Activated CD4-positive, alpha-beta T cell treated with anti-CD3 and anti-CD28 coated beads for 4 hours (primary cell): ENCODE measurements at places on chromosomes 5 and 9.

GRCh38 chr5:140677947-140678346 lies 4.6 kb upstream of the DND1 start:
- no peak for DNase-seq

DNA sequence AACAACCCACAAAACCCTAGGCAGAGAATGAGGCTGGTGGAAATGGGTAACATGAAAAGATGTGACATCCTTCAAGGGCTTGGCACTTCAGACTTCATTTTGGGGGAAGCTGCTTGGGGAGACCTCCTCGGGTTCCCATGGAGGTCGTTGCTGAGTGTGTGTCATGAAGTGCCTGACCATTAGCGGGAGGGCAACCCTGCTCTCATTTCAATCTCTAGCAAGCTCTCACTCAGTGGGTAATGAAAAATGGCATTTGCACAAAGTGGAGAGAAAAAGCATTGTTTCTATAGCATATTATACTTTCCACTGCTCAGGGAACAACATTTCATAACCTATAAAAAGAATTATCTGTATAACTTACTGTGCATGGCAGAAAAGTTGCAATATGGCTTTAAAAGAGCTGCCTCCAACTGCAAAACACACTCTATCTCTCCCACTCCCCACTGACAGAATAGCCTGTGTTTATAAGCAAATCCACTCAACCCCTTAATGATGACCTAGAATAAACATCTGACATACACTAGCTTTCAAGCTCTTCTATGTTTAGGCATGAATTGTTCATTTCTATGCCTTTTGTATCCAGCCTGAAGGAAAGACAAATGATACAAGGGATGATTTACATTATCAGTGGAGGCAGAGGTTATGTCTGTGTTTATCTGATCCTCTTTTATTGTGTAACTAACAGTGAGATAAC lies 357.2 kb downstream of the ZSWIM6 start:
- no peak for DNase-seq

DNA sequence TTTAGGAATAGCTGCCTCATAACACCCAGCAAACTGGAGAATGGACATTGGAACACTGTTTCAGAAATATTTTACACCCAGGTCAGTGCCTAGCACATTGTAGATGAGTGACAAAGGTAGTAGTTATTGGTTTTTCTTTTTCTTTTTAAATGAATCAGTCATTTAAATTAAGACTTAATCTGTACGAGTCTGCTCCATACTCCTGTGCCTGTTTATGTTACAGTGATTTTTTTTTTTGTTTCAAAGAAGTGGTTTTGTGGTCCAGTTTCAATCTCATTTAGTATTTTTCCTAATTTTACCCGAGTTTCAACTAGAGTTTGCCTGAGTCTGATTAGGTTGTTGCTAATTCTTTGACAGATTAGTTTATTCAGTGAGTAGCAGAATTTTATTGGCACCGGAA lies 16.2 kb downstream of the LMNB1 start:
- DNase-seq: no peak

DNA sequence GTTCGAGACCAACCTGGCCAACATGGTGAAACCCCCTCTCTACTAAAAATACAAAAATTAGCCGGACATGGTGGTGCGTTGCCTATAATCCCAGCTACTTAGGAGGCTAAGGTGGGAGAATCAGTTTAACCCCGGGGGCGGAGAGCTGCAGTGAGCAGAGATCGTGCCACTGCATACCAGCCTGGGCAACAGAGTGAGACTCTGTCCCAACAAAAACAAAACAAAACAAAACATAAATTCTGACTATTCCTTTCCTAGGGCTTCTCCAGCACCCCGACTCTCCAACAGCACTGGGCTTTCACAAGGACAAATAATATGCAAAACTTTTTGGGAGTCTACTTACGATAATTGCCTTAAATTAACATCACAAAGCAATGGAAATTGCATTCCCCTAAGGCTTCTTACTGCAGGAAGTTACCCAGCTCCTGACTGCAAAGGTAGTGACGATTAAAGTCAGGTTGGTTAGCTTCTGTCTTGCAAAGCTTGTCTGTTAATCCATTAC lies 15.9 kb upstream of the CDKN2AIPNL start:
- no peak for DNase-seq

DNA sequence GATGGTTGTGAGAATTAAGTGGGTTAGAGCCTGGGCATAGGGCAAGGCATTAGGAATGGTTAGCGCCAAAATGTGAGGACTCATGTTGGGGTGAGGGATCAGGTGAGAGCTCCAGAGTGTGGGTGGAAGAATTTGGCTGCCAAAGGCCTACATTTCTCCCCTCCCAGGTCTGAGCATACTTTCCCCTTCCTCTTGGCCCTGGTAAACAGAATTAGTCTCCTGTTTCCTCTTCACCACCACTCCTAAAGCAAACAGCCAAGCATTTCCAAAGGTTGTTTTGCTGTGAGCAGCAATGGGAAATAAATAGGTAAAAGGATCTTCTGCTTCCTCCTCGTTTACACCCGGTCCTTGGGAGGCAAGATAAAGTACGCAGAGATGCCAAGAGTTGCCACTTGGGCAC lies 132.5 kb downstream of the ZSWIM6 start:
- DNase-seq: no peak

DNA sequence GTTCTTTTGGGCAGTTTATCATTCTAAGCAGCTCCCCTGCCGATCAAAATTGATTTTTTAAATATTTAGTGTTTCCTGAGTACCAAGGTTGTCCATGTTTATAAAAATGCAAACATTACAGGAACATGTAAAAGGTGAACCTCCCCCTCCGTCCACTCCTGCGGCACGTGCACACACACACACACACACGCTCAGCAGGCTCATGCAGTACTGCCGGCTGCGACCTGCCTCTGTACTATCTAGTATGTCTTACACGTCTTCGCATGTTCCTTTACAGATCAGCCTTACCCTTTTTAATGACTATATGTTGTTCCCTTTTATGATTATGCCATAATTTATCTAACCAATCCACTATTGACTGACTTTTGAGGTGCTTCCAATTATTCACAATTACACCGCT lies 121.8 kb upstream of the LMX1B start:
- no peak for DNase-seq

DNA sequence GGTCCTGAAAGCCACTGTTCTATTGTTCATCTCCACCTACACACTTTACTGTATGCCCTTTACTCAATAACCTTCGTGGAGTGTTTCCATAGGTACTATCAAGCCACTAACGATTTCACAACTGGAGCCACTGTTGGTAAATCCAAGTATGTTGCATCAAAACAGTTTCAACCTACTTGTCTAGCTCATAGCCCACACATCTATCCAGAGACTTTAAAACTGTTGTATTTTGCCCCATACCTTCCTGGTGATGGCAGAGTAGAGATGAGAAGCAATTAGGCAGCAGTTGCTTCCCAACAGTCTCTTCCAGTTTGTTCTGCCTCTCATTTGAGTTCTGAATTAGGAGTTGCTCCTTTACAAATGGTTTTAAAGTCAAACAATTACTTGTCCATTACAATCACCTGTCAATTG lies 607 bp downstream of the FAXDC2 start:
- no peak for DNase-seq

DNA sequence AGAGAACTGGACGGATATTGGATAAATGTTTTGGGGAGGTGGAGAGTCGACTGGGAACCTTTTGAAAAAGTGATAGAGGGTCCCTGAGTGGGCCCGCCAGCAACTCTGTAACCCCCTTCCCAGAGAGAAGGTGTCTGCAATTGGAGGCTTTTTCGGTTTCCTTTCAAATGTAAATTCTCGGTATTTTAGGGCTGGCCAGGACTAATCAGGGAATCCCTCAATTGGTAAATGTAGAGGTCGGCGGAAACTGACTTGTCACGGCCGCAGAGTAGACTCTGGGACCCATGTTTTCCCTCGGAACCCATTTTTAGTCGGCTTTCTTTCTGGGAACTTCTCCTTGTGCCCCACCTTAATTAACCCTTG lies 524 bp downstream of the CCNB1 start:
- DNase-seq: no peak

DNA sequence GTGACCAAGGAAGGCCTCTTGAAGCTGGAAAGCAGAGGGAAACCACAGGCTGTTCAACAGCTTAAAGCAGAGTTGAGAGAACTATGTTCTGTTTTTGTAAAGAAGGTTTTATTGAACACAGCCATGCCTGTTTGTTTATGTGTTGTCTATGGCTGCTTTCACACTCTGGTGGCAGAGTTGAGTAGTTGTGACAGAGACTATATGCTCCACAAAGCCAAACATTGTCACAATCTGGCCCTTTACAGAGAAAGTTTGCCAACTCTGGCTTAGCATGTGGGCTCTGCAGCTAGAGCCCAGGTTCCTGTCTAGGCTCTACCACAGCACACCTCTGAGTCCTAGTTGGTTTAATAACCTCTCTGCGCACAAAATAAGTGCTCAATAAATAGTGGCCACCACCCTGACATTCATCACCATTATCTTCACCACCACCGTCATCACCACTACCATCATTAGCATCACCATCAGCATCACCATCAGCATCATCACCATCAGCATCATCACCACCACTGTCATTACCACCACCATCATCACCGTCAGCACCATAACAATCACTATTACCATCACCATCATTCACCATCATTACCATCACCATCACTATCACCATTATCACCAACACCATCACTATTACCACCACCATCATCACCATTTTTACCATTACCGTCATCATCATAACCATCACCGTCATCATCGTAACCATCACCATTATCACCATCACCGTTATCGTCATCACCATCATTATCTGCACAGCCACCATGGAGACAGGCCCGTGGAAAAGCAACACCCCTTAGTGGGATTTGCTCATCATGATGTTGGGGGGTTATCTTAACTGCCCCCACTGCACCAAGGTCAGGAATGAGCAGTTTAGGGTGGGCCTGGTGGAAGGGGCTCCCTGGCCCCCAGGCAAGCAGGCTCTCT lies 18.3 kb downstream of the AKNA start:
- DNase-seq: no peak

DNA sequence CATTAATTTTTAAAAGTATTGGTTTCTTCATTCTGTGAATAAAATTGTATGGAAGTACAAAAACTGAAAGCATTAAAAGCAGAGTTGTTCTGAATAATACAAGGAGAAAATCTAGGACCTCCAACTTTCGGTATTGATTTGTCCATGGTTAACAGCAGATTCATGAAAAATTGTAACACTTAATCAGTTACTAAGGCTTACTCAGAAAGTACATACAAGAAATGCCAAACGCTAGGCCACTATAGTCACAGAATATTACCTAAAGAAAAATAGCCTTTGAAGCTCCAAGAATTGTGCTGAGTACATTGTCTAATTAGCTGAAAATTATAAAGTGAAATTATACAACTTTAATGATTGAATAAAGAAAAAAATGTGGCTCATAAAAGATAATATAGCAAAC lies 271.7 kb downstream of the PTPRD start:
- DNase-seq: no peak

DNA sequence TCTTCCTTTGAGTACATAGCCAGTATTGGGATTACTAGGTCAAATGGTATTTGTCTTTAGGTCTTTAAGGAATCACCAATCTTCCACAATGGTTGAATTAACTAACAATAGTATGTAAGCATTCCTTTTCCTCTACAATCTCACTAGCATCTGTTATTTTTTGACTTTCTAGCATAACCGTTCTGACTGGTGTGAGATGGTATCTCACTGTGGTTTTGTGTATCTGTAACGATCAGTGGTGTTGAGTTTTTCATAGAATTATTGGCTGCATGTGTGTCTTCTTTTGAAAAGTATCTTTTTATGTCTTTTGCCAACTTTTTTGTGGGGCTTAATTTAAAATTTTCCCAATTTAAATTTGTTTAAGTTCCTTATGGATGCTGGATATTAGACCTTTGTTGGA lies 81.5 kb upstream of the ASTN2 start:
- DNase-seq: no peak

- DNase-seq: no peak
Measured at GRCh38 chr5:125044491-125045282, 298.2 kb upstream of the ZNF608 start.

GRCh38 chr9:116271991-116272390 lies 118.4 kb downstream of the PAPPA start:
- DNase-seq: no peak
